MG63 (cell line): ENCODE measurements at places on chromosomes 2 and 18. TPM values are rescaled to one million over a fixed set of nuclear protein-coding genes. Genes with fewer than 3 reads are reported as not detected.

The NCOA1 gene
- total RNA-seq = 2.3 and 2.4 TPM in 2 replicates

The MOGAT1 gene
- total RNA-seq = not detected in 2 replicates

The RBM44 gene
- total RNA-seq = 0.20 TPM in 1 of 2 replicates, not detected in the other

The GCG gene
- total RNA-seq = not detected in 2 replicates

The SERPINB7 gene
- 0.99 and 4.7 TPM in 2 replicates for total RNA-seq

The ACTG2 gene
- not detected in 2 replicates for total RNA-seq

The SERPINB4 gene
- total RNA-seq = not detected in 2 replicates

The CYB5A gene
- not detected in 2 replicates for total RNA-seq
